ENCODE measurements at places on chromosomes 16 and 17.

DNA sequence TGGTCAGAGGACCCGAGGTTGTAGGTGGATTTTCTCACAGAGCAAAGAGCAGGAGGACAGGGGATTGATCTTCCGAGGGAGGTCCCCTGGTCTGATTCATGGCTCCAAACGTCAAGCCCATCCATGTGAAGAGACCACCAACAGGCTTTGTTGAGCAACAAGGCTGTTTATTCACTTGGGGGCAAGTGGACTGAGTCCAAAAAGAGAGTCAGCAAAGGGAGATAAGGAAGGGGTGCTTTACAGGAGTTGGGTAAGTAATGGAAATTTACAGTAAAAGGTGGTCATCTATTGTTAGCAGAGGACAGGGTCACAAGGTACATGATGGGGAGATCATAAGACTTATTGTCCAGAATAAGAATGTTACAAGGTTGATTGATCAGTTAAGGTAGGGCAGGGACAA lies 2285.8 kb downstream of the TP53TG3F start:
- DNase-seq, result no peak

DNA sequence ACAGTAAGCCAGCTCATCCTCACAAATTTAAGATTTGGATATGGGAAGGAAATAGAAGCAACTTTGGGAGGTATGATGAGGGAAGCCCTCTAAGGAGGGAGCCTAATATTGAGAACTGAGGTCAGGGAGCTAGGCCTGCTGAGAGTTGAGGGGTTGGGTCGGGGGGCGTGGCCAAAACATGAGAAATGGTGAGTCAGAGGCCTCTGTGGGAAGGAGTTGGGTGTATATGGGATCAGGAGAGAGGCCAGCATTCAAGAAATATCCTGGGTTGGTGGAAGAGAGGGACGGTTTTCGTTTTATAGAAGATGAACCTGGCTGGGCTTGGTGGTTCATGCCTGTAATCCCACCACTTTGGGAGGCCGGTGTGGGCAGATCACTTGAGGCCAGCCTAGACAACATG lies 48.4 kb downstream of the CLEC16A start:
- DNase-seq, result no peak

DNA sequence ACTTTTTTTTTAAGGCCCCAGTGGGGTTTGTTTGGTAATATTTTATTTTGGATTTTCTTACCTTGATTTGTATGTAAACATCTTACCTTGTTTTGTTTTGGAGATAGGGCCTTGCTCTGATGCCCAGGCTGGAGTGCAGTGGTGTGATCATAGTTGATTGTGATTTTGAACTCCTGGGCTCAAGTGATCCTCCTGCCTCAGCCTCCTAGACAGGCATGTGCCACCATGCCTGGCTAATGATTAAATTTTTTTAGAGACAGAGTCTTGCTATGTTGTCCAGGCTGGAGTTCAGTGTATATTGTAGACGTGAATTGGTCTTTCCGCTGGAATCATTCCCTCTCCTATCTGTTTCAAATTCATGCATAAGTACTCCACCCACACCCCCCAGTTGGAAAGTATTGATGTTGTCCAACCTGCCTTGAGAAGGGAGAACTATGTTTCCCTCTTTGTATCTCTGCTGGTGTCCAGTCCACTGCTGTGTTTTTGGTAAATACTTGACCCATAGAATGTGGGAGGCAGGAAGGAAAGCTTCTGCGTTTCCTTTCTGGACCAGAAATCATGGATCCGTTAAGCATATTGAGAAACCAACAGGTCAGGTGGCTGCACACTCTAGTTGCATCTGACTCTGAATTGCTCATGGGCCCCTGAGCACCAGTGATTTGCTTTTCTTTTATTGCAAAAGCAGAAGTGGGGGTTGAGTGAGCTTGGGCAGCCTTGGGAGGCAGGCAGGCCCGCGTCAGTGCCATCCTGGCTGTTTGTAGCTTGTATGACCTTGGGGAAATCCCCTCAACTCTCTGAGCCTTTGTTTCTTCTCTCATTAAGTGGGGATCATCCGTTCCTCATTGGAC lies 25.0 kb downstream of the RMI2 start:
- no peak for DNase-seq

DNA sequence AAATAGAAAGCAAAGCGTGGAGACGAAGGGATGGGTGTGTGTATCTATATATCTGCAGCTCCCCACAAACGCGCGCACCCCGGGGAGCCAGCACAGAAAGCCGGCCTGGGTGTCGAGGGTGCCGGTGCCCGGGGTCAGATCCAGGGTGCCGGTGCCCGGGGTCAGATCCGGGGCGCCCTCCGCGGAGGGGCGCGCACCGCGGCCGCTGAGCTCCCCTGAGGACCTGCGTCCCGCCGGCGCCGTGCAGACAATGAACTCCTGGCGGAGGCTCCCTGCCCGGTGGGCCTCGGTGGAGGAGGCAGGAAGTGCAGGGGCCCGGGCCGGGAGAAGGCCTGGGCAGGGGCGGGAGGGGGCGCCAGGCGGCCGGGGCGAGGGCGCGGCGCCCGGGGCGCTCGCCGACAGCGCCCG lies 1.1 kb downstream of the ZNF423 start:
- DNase-seq, result peak; percentile 1

GRCh38 chr17:49742166-49742638 lies 21.7 kb downstream of the FAM117A start:
- no peak for DNase-seq

DNA sequence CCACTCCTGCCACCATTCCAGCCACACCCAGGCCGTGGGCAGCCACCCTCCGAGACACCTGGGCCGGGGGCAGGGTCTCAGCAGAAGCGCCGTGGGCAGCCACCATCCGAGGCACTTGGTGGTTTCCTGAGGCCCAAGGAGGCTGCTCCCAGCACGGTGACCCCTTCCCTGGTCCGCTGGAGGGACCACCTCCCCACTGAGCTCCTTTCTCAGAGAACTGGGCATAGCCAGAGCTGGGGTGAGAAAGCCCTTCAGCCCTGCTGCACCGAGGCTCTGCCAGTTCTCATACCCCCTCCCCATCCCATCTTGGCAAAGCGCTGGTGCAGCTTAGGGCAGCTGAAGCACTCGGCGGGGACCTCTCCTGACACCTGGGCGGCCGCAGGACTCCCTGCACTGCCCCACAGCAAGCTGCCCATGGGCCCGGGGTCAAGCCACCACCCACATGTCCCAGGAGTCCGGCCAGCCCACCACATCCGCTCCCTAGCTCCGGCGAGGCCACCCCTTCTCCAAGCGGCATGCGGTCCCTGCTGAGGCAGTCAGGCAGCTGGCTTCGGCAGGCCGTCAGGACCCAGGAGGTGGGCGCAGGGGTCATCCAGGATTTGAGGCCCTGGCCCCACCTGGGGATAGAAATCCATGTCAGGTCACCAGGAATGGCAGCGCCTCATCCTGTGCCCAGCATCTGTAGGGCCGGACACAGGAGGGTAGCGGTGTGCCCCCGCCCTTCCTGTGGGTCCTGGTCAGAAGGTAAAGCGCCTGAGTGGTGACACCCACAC lies 1.3 kb upstream of the CYBA start:
- DNase-seq, result no peak

DNA sequence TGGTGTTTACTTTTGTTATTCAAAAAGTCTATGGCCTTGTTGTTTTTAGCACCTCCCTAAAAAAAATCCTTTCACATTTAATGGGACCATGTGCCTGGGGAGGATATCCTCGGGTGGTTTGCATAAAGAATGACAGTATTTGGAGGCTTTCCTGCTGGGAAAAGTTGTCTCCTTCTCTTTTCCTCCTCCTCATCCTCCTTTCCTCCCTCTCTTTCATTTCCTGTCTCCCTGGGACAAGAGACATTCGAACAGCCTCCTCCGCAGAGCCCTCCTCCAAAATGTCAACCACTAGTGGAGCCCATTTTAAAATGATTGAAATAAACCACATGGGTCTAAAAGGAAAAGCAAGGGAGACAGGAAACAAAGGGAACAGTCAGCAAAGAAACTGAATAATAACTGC lies 67.4 kb downstream of the MYH13 start:
- no peak for DNase-seq

DNA sequence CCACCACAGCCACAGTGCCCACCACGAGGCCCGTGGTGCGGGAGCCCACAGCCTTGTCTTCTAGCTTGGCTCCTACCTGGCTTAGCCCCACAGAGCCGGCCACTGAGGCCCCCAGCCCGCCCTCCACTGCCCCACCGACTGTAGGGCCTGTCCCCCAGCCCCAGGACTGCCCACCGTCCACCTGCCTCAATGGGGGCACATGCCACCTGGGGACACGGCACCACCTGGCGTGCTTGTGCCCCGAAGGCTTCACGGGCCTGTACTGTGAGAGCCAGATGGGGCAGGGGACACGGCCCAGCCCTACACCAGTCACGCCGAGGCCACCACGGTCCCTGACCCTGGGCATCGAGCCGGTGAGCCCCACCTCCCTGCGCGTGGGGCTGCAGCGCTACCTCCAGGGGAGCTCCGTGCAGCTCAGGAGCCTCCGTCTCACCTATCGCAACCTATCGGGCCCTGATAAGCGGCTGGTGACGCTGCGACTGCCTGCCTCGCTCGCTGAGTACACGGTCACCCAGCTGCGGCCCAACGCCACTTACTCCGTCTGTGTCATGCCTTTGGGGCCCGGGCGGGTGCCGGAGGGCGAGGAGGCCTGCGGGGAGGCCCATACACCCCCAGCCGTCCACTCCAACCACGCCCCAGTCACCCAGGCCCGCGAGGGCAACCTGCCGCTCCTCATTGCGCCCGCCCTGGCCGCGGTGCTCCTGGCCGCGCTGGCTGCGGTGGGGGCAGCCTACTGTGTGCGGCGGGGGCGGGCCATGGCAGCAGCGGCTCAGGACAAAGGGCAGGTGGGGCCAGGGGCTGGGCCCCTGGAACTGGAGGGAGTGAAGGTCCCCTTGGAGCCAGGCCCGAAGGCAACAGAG lies 10.5 kb downstream of the VASN start:
- no peak for DNase-seq

DNA sequence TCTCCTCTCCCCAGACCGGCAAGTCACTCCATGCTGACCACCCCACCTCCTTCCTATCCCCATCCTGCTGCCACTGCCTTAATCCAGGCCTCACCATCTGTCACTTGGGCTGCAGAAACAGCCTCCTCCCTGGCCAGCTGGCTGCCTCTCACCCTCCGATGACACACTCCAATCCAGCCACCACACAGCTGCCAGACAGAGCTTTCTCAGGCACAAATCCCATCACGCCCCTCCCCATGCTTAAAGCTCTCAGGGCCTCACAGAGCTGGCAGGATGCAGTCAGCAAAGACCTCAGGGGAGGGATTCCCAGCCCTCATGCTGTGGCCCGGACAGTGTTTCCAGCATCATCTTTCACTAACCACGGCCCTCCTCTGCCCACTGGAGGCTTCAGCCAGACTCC lies 13.7 kb downstream of the CAMKK1 start:
- DNase-seq, result no peak

- no peak for DNase-seq
Observed at GRCh38 chr16:83903751-83904150, 4.8 kb downstream of the MLYCD start.

GRCh38 chr17:8799570-8800212 lies 526 bp upstream of the MFSD6L start:
- DNase-seq, result no peak

DNA sequence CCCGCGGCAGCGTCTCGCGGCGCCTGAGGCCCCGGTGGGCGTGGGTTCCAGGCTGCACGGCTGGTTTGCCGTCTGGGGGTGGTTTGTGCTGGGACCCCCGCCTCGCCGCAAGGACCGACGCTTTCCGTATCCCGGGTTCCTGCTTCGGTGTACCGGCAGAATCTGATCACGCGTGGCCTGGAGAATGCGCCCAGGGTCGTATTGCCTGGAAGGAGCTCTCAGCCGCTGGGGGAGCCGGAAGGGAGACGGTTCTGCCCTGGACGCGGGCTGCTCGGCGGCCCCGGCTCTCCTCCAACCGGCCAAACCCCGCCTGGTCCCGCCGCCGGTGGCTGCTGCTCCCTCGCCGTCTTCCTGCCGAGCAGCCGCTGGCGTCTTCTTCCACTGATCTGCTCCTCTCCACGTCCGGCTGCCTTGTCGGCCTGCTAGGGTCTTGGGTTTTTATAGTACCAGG lies 39.8 kb downstream of the ZNF778 start:
- no peak for DNase-seq

DNA sequence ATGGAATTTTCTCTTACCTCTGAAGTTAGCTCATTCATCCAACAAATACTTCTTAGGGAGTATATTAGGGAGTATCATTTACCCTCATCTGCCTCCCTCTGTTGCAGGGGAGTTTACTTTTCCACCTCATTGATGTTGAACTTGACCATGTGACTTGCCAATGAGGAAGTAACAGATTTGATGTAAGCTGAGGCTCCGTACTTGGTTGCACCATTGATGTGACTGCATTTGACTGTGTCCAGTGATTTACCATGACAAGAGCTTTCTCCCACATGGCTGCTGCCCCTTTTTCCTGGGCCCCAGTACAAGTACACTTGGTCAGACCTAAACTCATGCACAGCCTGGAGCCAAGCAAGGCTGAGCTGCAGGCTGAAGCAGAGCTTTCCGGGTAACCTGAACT lies 81.6 kb upstream of the HS3ST2 start:
- no peak for DNase-seq

- DNase-seq, result no peak
Observed at GRCh38 chr17:15900871-15901270, 44.1 kb upstream of the ADORA2B start.

- DNase-seq, result no peak
Observed at GRCh38 chr16:64392456-64392855, 729.4 kb downstream of the CDH11 start.

DNA sequence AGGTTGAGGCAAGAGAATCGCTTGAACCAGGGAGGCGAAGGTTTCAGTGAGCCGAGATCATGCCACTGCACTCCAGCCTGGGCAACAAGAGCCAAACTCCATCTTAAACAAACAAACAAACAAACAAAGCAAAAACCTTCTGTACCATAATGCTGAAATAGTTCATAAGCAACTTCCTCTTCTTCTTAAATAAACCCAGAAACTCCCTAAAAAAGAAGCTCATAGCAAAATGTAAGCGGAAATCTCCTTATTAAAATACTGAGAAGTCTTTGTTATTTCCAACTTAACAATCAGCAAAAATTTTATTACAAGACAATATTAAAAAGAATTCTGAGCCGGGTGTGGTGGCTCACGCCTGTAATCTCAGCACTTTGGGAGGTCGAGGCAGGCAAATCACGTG lies 82.8 kb downstream of the FBXL20 start:
- no peak for DNase-seq

DNA sequence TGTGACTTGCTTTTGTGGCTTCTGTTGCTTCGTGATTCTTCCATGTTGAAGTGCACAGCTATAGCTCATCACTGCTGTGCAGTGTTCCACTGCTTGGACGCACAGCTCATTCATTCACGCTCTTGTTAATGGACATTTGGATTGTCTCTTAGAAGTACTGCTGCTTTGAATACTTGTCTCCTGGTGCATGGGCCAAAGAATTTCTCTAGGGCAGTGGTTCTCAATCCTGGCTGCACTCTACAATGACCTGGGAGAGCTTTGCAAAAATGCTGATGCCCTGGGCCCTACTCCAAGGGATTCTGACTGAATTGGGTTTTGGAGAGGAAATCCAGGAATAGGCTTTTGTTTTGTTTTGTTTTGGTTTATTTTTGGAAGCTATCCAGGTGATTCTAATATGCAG lies 20.0 kb downstream of the CCL17 start:
- no peak for DNase-seq

Measured in stimulated activated CD4-positive, alpha-beta T cell treated with anti-CD3 and anti-CD28 coated beads, Interleukin-1b, Interleukin-23, amount 100 ng/mL, for 4 hours (primary cell).